ENCODE measurements at places on chromosomes 7 and 10.
A peak's percentile ranks its signal among the peaks of the same experiment; 100 is the strongest.

GRCh38 chr10:78004215-78005026 lies 24.9 kb downstream of the POLR3A start:
- no peak for DNase-seq

DNA sequence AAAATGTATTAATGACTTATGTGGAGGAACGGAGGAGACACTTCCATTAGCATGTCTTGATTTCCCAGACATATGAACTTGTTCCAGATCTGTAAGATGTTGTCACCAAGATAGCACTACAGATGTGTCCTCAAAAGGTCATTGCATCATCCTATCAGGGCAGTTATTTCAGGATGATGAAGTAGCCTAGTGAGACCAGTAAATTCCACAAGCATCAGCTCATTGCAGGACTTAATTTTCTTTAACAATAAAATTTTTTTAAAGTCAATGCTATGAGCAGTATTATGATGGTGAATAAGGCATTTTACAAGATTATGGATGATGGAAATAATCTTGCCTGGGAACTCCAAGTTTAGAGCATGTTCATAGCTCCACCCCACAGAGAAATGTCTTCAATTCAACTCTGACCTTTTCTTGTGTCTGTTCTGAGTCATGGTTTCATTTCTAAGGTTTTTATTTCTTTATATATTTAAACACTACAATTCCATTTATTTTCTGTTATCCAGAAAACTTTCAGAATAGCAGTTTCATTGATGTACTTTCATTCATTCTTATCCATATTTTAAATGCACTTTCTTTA lies 1203.3 kb upstream of the CELF2 start:
- DNase-seq, result no peak

GRCh38 chr10:33265621-33266020 lies 68.8 kb downstream of the NRP1 start:
- peak; percentile 5 for DNase-seq

GRCh38 chr7:144991041-144991440 lies 155.2 kb upstream of the TPK1 start:
- DNase-seq, result no peak

DNA sequence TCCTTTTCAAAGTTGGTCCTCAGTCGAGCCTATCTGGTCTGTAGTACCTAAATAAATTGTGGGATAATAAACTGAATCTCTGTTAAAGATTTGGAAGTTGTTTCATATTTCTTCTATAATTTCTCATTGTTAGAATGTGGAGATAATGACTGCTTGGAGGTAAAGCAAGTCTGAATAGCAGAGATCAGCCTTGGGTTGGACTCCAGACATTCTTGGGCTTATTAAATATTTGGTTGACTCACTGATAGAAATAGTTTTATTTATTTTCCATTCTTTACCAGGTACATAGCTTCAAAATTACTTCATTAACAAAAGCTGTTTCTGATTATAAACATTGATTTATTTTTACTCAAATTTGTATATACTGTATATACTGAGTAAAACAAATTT lies 34.3 kb downstream of the TPST1 start:
- no peak for DNase-seq

GRCh38 chr7:133234961-133235875 lies 17.7 kb upstream of the EXOC4 start:
- no peak for DNase-seq

DNA sequence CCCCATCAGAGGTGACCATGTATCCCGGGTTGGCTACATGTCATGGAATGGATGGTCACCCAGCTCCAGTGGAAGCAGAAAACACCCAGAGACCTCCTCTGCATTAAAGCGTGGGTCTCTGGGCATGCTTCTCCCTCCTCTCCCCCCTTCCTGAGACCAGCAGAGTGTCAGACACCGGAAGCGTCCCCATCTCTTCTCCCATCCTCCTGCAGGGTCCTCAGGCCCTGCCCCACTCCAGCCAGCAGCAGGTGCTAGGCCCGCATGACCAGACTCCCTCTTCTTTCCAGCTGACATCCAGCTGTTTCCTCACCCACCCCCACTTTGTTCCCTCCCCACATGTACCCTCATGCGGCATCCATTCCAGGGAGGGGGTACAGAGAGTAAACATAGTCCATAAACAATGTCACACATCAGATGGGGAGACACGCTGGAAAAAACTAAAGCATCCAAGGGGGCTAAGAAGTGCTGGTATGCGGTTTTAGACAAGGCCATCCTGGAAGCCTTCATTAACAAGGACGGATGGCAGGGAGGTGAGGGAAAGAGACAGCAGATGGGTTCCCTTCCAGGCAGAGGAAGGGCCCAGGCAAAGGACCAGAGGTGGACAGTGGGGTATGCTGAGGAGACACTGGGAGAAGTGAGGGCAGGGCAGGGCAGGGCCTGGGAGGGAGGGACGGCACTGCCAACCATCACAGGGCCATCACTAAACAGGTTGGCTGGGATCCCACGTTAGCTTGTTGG lies 12.5 kb upstream of the SLC18A3 start:
- DNase-seq, result no peak

DNA sequence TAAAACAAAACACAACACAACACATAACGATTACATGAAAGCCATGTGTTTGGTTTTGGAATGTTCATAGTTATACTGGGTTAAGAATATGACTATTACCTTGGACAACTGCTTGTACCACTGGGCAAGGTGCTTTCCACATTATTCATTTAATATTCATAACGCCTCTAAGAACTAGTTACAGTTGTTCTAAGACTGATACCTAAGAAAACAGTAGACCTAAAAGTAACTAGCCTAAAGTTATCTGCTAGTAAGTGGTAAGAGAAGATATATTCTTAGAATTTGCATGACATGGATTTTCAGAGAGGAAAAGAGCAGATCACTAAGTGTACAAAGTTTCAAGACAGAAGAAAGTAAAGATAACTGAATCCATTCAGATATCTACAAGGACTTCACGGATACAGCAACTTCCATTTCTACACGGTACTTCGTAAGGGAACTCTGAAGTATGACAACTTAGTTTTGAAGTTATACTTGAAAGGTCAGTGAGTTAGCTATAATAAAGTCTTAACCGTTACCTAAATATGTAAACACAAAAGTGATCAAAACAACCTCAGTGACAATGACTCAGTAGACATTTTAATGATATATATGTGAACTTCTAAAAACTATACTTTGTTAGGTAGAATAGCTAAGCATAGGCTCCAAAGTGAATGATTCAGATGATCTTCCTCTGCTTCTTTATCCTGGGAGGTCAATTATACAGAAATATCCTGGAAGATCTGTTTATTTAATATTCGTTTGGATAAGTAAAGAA lies 65.1 kb downstream of the MINDY3 start:
- DNase-seq, result peak; percentile 46

DNA sequence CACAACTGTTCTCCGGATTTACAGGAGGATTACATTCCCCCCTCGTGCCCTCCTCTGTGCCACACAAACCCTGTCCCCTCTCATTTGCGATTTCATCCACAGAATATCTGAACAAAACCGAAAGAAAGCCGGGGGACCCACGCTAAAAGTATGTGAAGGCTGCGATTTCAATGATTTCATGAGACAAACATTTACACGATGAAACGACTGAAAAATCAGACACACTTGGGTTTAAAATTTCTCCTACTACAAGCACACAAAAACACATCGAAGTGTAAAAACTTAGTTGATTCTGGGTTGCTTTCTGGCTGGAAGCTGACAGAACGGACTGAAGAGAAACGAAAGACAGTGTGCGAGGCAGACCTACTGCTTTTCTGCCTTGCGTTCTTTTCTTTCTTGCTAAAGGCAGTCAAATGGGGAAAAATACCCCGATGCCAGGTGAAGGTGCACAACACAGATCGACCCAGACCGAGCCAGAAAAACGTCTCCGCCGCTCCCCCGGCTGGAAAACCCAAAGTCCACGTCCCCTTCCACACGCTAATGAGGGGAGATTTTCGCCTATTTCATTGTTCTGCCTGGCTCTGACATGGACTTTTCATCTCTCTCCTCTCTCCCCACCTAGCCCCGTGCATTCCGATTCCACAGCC lies 1.2 kb downstream of the HIPK2 start:
- DNase-seq, result peak; percentile 67

GRCh38 chr7:47951374-47951773 lies 3.1 kb upstream of the PKD1L1 start:
- DNase-seq, result no peak

DNA sequence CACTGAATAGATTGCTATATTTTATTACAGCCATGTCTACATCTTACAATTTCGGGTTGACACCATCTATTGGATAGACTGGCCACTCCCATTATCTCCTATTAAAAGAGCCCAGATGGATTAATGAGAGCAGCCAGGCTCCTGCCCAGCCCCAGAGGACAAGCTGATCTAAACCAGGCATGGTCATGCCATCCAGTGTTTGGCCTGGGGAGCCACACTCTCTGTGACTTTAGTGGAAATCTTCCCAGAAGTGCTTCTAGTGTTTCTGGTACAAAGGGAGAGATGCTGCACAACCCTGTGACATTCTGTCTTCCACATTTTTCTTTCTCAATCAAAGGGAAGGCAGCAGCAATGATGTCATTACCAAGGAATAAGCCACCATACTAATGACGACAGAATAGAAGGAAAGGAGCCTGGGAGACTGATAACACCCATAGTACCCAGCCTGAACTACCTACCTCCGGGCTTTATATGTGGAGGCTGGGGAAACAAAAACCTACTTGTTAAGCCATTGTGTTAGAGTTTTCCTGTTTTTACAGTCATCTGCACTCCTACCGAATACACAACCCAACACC lies 5.0 kb downstream of the NEBL start:
- DNase-seq, result no peak

DNA sequence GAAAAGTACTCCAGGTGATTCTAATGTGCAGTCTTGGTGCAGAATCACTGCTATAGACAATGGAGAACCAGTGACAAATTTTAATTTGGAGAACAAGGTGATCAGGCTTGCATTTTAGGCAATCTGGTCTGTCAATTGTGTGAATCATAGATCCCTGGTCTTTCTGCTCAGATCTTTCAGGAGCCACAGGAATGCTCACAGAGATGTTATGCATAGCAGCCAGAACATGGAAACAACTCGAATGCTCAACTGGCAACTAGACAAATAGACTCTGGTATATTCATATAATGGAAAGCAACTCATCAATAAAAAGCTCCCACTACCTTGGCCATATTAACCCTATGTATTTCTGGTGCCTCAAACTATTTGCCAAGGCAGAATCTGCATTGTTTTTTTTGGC lies 209.1 kb downstream of the PHF14 start:
- no peak for DNase-seq

GRCh38 chr10:19638182-19638895 lies 177.9 kb upstream of the PLXDC2 start:
- DNase-seq, result peak; percentile 66

DNA sequence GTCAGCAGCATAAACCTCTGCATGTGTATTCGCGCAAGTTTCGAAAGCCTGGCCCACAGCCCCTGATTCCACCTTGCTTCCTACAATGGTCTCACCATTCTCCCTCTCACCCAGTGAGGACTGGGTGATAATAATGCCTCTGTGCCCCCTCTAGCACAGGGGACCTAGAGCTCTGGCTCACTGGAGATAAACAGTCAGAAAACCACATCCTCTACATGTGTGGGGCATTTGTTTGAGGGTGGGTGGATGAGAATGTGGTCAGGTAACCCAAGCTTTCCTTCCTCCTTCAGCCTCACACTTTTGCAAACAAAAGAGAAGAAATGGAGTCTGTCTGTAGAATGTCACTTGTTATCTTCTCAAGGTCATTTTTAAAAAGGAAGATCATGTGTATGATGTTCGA lies 373.5 kb downstream of the KCNMA1 start:
- DNase-seq, result peak; percentile 78

DNA sequence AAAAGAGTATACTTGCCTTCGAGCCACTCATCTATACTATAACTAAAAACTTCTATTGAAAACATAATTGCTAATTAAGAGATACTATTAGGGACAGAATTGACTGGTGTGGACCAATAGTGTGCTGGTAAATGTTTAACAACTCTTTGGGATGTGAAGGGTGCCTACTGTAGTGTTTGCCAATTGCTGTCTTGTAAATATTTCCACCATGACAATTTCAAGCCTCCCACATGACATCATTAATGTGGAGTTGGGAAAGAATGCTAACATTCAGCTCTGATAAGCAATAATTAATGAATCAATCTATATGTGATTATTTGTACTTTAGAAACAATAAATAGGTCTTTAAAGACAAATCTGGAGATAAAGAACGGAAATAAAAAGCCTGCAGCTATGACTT lies 136.8 kb downstream of the DGKB start:
- no peak for DNase-seq

DNA sequence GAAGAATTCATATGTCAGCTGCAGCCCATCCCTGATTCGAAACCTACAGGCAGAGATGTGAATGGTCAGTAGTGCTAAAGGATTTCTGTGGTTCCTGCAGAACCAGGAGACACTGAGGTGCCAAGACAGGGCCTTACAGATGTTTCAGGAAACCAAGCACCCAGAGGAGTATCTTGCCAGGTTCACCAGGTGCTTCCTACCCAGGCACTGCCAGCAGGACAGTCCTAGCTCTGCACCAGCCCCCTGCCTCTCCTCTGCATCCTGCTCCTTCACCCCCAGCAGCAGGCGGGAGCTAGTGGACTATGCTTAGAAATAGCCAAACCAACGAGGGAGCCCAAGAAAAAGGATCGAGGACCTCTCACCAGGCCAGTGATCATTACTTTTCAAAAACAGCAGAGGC lies 4.2 kb upstream of the IKZF1 start:
- DNase-seq, result no peak

GRCh38 chr7:127730658-127731276 lies 78.8 kb downstream of the SND1 start:
- DNase-seq, result no peak

- no peak for DNase-seq
Observed at GRCh38 chr10:13734151-13734550, 147.4 kb downstream of the PRPF18 start.

All from hematopoietic multipotent progenitor cell treated with erythropoietin and hydrocortisone succinate and interleukin-3 and kit ligand, for 6 days (in vitro differentiated cells).